ENCODE measurements at places on chromosomes 5 and 9. TPM values are rescaled to one million over a fixed set of nuclear protein-coding genes. Genes with fewer than 3 reads are reported as not detected.

Gene IL13
- total RNA-seq: 26.9 TPM

Gene TSSK1B
- total RNA-seq: not detected

Gene SPATA31C1
- not detected for total RNA-seq

Gene SARDH
- 5.0 TPM for total RNA-seq

Data from activated T-cell treated with anti-CD3 and anti-CD28 coated beads, Interleukin-2, amount 50 U/mL, for 4 hours (primary cell).